ENCODE measurements at places on chromosomes 12 and 14.

- no peak for DNase-seq
Observed at GRCh38 chr12:41051954-41052353, 136.2 kb upstream of the PDZRN4 start.

DNA sequence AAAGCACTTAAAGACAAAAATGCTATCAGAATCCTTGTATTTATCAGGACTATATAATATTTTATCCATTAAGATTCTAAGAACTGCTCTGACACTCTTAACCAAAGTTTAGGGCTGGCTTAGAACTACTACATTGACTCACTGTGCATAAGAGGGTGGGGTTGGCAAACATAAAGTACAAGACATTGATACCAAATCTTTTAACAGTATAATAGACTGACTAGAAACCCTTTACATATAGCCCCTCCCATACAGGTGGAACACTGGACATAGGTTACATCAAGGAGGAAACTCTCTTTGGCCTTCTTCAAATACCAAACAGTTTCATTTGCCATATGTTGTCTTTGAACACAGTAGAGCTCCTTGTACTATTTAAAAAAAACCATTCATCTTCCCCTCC lies 15.6 kb upstream of the REP15 start:
- DNase-seq: no peak

DNA sequence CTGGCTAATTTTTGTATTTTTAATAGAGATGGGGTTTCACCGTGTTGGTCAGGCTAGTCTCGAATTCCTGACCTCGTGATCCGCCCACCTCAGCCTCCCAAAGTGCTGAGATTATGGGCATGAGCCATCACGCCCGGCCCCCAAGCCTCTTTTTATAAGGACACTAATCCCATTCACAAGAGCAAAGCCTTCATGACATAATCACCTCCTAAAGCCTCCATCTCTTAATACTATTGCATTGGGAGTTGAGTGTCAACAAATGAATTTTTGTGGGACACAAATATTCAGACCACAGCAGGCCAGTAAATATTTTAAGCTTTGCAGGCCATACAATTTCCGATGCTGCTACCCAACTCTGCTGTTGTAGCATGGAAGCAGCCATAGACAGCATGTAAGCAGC lies 10.9 kb downstream of the RNF212B start:
- no peak for DNase-seq

DNA sequence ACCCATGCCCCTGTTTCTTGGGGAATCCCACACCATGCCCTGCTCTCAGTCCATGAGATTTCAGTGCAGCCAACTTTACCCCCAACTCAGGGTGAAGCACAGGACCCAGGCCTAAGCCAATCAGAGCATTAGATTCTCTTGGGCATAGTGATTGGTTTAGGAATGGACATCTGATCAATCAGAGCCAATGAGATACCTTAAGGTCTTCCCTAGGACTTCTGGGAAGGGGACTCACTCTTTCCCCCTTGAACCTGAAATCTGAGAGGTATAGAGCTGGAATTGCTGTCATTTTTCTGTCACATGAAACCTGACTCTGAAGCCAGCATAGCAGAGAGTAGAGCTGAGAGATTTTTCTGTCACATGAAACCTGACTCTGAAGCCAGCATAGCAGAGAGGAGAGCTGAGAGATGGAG lies 127.1 kb downstream of the ZFP36L1 start:
- no peak for DNase-seq

GRCh38 chr14:101504096-101504948 lies 57.0 kb upstream of the DIO3 start:
- DNase-seq: no peak

DNA sequence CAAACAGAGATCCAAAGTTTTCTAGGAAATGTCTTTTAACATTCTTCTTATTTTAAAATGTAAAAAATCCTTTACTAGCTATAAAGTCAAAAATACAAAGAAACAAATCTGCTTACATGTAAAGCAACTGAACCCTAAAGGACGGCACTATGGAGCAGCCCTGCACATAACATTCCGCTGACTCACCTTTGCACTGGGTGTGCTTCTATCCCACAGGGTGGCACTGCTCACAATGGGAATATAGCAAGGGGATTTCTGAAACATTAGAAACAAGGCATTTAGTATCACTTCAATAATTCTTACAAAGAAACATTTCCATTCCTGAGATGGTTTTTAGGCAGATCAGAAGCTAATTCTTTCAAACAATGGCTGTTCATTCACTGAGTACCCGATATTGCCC lies 94.3 kb downstream of the C12orf42 start:
- DNase-seq: peak; percentile 41
